Renal cortical epithelial cell (primary cell): ENCODE measurements at places on chromosomes 6 and 20.

DNA sequence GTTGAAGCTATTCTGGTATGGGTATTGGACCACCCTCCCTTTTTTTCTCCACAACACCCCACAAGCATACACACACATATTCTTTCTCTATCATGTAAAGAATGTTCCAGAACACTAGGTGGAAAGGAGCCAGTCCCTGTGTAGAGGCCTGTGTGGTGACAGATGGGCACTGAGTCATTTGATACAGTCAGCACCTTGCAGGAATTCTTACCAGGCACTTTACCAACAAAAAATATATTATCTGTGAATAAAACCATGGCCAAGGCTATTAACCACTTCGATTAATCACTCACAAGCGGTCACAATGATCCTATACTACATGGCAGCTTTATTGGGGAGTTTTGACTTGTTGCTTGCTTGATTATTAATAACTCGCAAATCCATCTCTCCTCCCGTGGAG lies 149.5 kb downstream of the BFSP1 start:
- peak; percentile 19 for DNase-seq

- DNase-seq = no peak
Observed at GRCh38 chr20:48612335-48612734, 215.5 kb downstream of the PREX1 start.

- no peak for DNase-seq
Observed at GRCh38 chr20:658731-659291, 5.8 kb upstream of the SRXN1 start.

DNA sequence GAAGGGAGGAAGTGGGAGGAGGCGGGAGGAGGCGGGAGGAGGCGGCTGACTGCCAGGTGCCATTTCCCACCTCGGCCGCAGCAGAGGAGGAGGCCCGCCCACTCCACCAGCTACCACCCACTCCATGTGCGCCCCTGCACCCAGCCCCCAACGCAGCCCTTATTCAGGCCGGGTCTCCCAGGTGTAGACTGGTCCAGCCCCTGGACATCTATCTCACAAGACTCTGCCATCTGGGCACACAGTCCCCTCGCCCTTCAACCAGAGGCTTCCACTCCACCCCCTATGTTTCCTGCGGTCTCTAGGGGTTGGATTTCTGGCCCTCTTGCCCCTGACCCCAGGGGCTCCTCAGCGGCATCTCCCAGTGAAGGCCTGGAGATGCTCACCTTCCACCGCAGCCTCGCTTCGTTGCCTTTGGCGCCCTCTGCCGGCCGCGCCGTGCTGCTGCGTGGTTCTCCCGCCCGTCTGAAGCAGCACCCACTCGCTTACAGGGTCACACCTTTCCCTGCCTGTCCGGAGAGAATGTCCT lies 32.6 kb upstream of the FAM83D start:
- no peak for DNase-seq

GRCh38 chr6:152897807-152898399 lies 84.9 kb downstream of the FBXO5 start:
- DNase-seq = peak; percentile 17

DNA sequence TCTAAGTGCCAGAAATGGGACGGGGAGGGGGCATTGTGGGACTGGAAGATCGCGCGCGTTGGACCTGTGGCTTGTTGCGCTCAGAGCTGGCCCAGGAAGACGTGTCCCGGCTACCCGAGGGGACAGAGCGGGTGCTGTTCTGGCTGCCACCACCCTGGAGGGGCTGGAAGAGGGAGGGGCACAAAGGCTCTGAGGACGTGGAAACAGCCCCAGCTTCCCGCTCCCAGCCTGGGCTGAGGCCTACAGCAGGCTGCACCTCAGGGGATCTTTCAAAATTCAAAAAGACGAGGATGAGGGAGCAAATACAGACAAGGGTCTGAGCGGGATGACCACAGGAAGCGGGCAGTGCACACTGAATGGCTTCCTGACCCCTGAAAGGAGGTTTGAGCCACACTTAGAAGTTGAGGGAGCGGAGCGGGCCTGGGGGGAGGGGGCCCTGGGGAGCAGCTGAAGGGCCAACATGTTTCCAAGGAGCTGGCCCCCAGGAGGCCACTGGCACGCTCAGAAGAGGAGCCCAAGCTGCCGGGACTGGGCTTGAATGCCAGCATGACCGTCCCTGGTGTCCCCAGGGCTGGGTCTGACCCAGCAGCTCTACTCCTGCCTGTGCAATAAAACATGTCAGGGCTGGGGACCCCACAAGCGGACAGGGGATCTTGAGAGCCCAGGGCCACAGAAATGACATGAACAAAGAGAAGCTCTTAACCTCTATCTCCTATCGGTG lies 1.3 kb downstream of the OXT start:
- DNase-seq = no peak

DNA sequence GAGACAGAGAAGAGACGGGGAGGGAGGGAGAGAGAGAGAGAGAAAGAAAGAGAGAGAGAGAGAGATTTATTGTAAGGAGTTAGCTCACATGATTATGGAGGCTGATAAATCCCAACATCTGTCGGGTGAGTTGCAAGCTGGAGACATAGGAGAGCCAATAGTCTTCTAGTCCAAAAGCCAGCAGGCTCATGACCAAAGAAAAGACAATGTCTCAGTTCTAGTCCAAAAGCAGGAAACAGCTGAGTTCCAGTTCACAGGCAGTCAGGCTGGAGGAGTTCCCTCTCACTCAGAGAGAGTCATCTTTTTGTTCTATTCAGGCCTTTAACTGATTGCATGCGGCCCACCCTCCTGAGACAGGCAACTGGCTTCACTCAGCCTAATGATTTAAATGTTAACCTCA lies 416.6 kb downstream of the PREX1 start:
- DNase-seq = no peak

GRCh38 chr6:55916188-55916587 lies 40.8 kb upstream of the BMP5 start:
- peak; percentile 71 for DNase-seq

GRCh38 chr20:18904624-18905023 lies 91.0 kb downstream of the SCP2D1 start:
- no peak for DNase-seq

- DNase-seq = peak; percentile 65
Observed at GRCh38 chr6:155154158-155154830, 109.5 kb upstream of the CLDN20 start.

DNA sequence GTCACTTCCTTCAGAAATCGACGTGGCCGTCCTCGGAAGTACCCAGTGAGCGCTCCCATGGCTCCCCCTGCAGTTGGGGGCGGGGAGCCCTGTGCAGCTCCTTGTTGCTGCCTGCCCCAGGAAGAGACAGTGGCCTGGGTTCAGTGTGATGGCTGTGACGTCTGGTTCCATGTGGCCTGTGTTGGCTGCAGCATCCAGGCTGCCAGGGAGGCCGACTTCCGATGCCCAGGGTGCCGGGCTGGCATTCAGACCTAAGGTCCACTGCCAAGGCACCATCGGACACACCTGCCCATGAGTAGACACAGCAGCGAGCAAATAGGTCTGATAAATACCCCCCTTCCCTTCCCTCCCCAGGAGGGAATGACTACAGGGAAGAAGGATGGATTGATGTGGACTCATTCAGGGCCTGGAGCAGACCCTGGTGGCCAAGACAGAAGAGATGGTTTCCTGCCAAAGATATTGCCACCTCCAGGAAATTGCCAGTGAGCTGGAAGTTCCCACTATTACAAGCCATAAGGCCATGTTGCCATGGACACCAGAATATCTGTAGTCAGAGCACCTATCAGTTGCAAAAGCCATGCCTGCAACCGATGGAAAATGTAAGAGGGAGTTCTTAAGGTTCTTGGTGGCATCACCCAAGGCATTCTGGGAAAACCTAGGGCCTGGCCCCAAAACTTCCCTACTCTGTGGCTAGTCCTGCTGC lies 4.2 kb downstream of the TCF19 start:
- no peak for DNase-seq

DNA sequence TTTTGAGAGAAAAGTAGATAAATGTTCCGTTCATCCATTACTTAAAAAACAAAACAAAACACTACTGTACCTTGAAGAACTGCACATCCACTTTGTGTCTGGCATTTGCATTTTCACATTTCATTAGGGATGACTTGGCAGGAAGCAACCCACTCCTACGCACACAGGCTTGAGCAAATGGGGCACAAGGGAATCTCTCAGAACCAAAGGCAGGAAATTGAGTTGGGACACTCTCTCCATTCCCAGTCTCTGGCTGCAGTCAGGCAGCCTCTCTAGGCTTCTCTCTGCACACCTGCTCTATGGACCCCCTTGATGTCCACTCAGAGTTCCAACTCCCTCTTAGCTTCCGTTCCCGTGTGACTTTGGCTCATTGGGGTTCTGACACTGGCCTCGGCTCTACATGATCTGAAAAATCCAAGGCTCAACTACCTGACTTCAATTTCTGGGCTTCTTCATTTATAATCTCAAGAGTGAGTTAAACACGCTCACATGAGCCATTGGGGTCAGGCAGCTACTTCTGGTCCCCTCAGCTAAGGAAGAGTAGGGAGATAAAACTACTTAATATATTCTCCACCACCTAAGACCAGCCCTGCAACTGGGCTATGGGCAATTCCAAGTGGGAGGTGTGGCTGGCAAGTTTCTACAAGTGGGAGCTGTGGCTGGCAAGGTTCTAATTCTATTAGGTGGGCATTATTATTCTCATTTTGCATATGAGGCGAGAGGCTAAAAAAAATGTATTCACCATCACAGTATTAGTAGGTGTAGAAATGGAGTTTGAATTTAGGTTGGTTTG lies 251.9 kb downstream of the SOD2 start:
- no peak for DNase-seq

- no peak for DNase-seq
Observed at GRCh38 chr6:137358273-137358672, 135.9 kb downstream of the OLIG3 start.

DNA sequence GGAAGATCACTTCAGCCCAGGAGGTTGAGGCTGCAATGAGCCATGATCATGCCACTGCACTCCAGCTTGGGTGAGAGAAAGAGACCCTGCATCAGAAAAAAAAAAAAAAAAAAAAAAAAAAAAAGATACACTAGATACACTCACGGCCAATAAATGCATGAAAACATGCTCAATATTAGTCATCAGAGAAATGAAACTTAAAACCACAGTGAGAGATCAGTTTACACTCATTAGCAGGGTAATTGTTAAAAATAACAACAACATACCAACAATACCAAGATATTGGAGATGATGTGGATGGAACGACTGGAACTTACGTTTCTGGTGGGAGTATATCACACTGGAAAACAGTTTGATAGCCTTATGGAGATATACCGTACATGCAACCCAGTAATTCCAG lies 29.9 kb downstream of the HS3ST5 start:
- DNase-seq = no peak

DNA sequence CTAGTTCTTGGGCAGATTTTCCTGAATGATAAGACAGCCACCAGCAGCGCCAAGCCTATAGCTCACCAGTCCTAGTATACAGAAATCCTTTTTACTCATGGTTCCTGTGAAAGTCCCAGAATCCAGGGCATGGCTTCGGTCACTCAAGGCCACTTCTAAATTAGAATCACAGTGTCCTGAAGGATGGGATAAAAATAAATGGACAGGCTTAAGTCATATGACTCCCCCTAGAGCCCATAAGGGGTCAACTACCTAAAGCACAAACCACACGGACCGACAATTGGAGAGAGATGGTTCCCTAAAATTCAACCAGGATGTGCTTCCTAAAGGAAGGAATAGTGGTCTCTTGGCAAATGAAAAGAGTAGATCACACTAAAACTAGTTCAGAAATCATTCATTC lies 404.1 kb upstream of the PLCB4 start:
- DNase-seq = no peak

DNA sequence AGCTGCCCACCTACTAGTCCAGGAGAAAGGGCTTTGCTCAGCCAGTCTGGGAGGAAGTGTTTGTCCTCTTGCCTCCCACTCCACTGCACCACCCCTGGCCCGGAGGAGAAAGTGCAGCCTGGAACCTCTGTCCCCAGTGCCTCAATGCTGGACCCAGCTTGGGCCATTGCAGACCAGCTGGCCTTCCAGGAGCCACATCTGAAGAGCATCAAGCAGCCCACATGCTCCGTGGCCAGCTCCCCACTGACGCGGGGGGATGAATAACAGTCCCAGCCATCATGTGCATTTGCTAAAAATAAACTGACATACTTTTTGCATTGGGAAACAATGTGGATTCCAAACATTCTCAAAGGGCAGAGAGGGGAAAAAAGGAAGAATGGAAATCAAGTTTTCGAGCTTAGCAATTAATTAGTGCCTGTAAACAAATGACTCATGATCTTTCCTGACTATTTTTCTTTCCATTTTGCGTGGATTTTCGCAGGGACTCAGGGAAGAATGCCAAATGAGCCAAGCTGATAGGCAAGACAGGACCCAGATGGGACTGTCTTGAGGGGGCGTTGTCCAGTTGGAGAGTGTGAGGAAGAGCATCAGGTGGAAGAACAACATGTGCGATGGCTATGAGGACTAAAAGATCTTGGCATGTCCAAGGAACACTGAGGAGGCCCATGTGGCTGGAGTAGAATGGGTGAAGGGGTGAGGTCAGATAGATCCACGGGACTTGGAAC lies 34.1 kb downstream of the CEBPB start:
- peak; percentile 99 for DNase-seq
